ENCODE measurements at places on chromosomes 2 and 18. TPM values are rescaled to one million over a fixed set of nuclear protein-coding genes. Genes with fewer than 3 reads are reported as not detected.
A peak's percentile ranks its signal among the peaks of the same experiment; 100 is the strongest.

Gene IL1R2
- total RNA-seq = 22.8 TPM

Gene GRB14
- total RNA-seq = 28.7 TPM

Gene ALPI
- not detected for total RNA-seq

Gene SLC4A5
- total RNA-seq = 1.2 TPM

Gene EML6
- total RNA-seq = 1.2 TPM

GRCh38 chr2:12589802-12590320, 126.9 kb upstream of the TRIB2 start:
- no peak for DNase-seq
- H3K36me3 ChIP-seq = no peaks in the 10 kb centered on the region
- no peaks in the 10 kb centered on the region for H3K27me3 ChIP-seq
- no peaks in the 10 kb centered on the region for H3K4me1 ChIP-seq
- no peak overlapping the region for H3K4me3 ChIP-seq
- H3K27ac ChIP-seq = no peak overlapping the region

DNA sequence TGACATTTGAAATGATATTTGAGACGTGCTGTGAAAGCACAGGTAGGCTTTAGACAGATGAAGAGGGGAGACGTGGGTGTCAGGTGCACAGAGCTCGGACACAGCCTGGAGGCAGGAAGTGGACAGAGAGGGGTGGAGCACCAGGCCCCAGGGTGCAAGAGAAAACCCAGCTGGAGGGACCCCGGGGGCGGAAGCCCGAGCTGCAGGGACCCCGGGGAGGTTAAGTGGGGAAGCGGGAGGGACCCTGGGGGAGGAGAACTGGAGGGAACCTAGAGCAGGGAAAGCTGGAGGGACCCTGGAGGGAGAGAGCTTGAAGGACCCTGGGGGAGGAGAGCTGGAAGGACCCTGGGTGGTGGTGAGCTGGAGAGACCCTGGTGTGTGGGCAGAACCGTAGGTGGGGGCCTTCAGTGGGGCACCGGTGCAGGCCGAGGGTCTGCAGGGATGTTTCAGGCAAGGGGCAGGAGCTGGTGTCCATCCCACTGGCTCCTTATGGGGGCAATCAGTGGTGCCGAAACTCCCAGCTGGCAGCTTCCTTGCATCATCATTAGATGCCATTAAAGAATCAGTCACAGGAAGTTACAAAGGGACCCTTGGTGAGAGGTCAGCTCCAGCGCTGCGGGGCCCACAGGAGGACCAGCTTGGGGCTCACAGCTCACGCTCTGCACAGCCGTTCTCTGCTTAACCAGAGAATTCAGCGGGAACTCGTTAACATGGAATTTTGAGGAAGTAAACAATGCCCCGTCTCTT, 246.6 kb downstream of the EIPR1 start:
- H3K27me3 ChIP-seq = no peaks in the 10 kb centered on the region
- peak; percentile 36 for DNase-seq
- H3K4me3 ChIP-seq = no peak overlapping the region
- H3K27ac ChIP-seq = no peak overlapping the region
- no peaks in the 10 kb centered on the region for H3K4me1 ChIP-seq

DNA sequence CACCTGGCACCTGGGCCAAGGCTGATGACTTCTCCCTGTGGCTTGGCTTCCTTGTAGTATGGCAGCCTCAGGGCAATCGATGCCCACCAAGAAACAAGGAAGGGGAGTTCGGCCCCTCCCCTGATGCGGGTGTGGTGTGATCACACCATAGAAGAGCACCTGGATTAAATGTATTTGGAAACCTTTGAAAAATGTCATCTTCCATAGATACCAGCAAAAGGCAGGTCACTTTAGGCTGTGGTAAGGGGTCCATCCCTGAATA, 198.2 kb downstream of the CYP26B1 start:
- no peaks in the 10 kb centered on the region for H3K36me3 ChIP-seq
- no peak overlapping the region for H3K4me3 ChIP-seq
- H3K4me1 ChIP-seq = no peaks in the 10 kb centered on the region
- no peak for DNase-seq
- no peaks in the 10 kb centered on the region for H3K27me3 ChIP-seq

- no peak for DNase-seq
- no peak overlapping the region for H3K4me3 ChIP-seq
- no peak overlapping the region for H3K27ac ChIP-seq
- H3K27me3 ChIP-seq = no peaks in the 10 kb centered on the region
- H3K36me3 ChIP-seq = no peaks in the 10 kb centered on the region
Measured at GRCh38 chr2:235636546-235636945, 142.7 kb downstream of the AGAP1 start.

DNA sequence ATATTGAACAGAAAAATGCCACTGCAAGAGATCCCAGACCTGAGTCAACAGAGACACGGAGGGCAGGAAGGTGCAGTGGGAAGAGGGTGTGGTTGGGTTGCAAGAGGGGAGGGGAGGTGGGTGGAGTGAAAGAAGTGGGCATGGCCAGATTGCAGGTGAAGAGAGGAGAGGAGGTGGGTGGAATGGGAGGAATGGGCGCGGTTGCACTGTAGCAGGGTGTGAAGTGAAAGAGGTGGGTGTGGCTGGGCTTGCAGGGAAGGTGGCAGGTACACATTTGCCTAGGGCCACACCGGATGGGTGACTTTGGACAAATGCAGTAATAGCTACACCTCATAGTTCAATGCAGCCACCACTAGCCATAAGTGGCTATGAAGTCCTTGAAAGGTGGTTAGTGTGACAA, 71.1 kb downstream of the DOCK10 start:
- no peak overlapping the region for H3K4me3 ChIP-seq
- no peaks in the 10 kb centered on the region for H3K36me3 ChIP-seq
- no peak for DNase-seq
- H3K27ac ChIP-seq = no peak overlapping the region

DNA sequence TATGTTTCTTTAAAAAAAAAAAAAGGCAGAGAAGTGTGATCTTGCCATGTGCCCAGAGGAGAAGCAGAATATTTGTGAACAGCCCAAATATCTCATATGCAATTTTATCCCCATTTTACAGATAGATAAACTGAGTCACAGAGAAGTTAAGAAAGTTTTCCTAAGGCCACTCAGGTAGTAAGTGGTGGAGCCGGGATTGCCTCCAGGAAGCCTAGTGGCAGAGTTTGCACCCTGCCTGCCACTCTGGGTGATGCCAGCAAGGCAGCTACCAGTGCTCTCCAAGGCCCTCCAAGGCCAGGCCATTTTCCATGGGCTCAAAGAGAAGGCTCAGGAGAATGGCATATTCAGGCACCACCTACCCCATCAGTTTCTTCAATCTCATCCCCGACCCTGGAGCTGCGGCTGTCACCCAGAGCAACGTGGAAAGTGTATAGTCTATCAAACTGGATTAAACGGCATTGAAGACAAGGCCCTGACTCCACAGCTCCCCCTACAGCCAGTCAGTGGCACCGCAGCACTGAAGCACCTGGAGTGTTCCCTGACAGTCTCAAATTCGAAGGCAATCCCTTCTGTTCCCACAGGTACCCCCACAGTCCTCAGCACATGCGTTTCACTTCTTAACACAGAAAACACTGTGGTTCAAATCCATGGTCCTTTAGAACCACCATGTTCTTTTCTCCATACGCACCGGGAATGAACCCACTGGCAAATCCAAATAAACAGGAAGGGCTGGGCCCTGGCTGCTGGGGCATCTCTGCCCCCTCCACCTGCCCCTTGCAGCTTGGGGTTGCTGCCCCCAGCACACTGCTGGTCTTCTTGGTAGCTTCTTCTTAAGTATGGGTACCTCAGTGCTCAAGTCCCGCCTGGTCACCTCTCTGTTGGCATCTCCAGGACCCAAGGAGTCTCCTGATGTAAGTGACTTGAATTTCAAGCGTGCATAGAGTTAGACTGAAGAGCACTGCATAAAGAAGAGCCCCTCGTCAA, 175.3 kb downstream of the INHBB start:
- no peak for DNase-seq
- no peaks in the 10 kb centered on the region for H3K27me3 ChIP-seq
- no peak overlapping the region for H3K27ac ChIP-seq
- no peak overlapping the region for H3K4me3 ChIP-seq

GRCh38 chr2:62363166-62363565, 142.8 kb downstream of the TMEM17 start:
- H3K27me3 ChIP-seq = no peaks in the 10 kb centered on the region
- no peak overlapping the region for H3K27ac ChIP-seq
- H3K36me3 ChIP-seq = no peaks in the 10 kb centered on the region
- no peaks in the 10 kb centered on the region for H3K4me1 ChIP-seq
- DNase-seq = no peak

DNA sequence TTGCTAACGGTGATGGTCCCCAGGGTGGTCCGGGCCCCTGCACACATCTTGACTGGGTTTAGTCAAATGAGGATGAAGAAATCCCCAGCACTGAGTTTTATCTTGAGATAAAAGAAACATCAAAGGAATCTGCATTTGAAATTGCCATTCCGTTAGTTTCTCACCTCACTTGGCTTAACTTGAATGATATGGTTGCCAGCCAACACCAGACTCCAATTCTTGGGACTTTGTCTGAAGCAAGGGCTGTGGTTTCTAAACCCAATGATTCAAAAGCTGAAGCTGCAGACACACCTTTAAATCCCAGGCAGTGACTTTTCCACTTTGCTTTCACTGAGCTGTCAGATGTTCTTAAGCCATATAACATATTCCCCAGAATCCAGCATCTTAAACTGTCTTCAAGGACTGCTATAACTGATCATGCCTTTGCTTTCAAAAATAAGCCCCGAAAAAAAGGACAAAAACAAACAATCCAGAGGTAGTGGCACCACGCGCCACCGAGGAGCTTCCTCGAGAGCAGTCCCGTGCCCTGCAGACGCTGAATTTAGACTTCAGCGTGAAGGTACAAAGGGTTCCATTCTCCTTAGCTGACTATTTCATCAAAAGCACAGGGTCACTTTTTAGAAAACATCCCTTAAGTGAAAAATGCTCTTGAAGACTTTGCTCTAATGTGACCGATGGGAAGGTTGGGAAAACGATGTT, 189.3 kb downstream of the HDAC4 start:
- no peak overlapping the region for H3K4me3 ChIP-seq
- DNase-seq = peak; percentile 28
- H3K27me3 ChIP-seq = no peaks in the 10 kb centered on the region
- no peaks in the 10 kb centered on the region for H3K4me1 ChIP-seq
- no peaks in the 10 kb centered on the region for H3K36me3 ChIP-seq

GRCh38 chr18:57802213-57803102, 657 bp downstream of the ATP8B1 start:
- no peak for DNase-seq
- H3K4me1 ChIP-seq = peaks cover 15% of the 10 kb centered on the region
- no peaks in the 10 kb centered on the region for H3K36me3 ChIP-seq
- H3K4me3 ChIP-seq = peak overlapping the region; percentile 87
- no peaks in the 10 kb centered on the region for H3K27me3 ChIP-seq

GRCh38 chr2:20242727-20243377, 17.9 kb upstream of the SDC1 start:
- no peak overlapping the region for H3K27ac ChIP-seq
- H3K27me3 ChIP-seq = no peaks in the 10 kb centered on the region
- H3K4me1 ChIP-seq = no peaks in the 10 kb centered on the region
- no peak for DNase-seq
- no peak overlapping the region for H3K4me3 ChIP-seq

DNA sequence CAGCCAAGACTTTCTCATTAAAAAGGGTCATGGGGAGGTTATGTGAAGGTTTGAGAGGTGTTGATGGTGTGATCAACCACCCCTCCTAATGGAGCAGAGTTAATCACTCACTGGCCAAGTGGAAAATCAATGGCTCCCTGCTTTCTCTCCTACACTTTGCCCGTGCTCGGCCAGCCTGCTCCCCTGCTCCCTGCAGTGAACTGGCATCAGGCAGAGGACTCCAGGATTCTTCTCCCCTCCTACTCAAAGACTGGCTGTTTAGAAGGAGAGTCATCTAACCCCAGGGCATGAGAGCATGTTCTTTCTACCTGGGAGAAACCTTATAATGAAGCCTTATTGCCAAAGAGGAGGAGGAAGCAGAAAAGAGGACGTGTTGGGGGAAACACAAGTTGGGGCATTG, 74.9 kb downstream of the SGPP2 start:
- no peak for DNase-seq
- no peak overlapping the region for H3K4me3 ChIP-seq
- no peaks in the 10 kb centered on the region for H3K36me3 ChIP-seq

DNA sequence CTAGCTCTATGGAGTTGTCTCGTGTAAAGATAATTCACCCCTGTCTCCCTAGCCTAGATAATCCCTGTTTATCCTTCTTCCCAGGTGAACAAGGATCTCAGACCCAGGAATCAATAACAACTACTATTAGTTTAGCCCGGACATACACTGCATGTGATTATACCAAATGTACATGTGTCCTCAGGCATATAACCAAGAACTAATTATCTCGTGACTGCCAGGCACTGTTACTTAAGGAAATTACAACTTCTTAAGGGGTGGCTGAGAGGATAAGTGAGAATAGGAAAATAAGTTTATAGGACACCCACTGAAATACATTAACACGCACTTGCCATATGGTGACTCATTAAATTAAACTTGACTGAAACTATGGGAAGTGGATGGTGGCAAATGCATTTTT, 126.6 kb downstream of the CNTNAP5 start:
- H3K27ac ChIP-seq = no peak overlapping the region
- H3K36me3 ChIP-seq = no peaks in the 10 kb centered on the region
- H3K4me1 ChIP-seq = no peaks in the 10 kb centered on the region
- H3K4me3 ChIP-seq = no peak overlapping the region

GRCh38 chr2:88110830-88111229, 17.0 kb downstream of the FABP1 start:
- H3K27ac ChIP-seq = no peak overlapping the region
- H3K4me1 ChIP-seq = no peaks in the 10 kb centered on the region
- no peak overlapping the region for H3K4me3 ChIP-seq

- no peak for DNase-seq
- H3K4me3 ChIP-seq = no peak overlapping the region
- H3K4me1 ChIP-seq = no peaks in the 10 kb centered on the region
- H3K27me3 ChIP-seq = no peaks in the 10 kb centered on the region
- no peaks in the 10 kb centered on the region for H3K36me3 ChIP-seq
- H3K27ac ChIP-seq = no peak overlapping the region
Measured at GRCh38 chr2:160976797-160977196, 183.4 kb upstream of the TANK start.

GRCh38 chr2:24993406-24994145, 21.8 kb upstream of the DNAJC27 start:
- H3K27me3 ChIP-seq = no peaks in the 10 kb centered on the region
- H3K27ac ChIP-seq = no peak overlapping the region
- no peaks in the 10 kb centered on the region for H3K36me3 ChIP-seq
- no peaks in the 10 kb centered on the region for H3K4me1 ChIP-seq
